ENCODE measurements at places on chromosomes 3 and 15.

GRCh38 chr3:126711121-126711760, 7.2 kb downstream of the CHCHD6 start:
- no peak for DNase-seq

DNA sequence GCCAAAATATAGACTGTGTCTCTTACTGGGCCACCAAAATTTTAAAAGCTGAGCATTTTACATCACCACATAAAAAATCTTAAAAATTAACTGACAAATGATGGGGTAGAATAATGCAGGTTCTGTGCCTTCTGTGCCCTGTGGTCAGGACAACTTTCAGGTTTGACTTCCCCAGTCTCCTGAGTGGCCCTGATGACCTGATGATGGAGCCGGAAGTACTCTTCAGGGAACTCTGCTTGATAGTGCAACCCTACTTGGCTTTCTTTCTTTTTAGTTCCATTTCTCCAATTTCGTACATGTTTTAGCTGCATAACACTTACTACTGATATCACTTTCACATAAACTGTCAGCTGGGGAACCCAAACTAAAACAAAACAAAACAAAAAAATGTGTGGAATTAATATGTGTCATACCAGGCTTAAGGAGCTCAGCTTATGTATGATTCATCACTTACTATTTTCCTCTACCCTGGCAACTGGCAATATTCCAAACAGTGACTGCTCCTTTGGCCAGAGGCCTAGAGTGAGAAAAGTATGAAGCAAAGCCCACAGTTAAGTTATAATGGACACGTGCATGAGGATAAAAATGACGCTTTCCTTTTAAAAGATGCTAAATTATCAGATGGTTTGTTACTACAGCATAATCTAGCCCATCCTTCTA, 194.3 kb downstream of the BCHE start:
- no peak for DNase-seq

DNA sequence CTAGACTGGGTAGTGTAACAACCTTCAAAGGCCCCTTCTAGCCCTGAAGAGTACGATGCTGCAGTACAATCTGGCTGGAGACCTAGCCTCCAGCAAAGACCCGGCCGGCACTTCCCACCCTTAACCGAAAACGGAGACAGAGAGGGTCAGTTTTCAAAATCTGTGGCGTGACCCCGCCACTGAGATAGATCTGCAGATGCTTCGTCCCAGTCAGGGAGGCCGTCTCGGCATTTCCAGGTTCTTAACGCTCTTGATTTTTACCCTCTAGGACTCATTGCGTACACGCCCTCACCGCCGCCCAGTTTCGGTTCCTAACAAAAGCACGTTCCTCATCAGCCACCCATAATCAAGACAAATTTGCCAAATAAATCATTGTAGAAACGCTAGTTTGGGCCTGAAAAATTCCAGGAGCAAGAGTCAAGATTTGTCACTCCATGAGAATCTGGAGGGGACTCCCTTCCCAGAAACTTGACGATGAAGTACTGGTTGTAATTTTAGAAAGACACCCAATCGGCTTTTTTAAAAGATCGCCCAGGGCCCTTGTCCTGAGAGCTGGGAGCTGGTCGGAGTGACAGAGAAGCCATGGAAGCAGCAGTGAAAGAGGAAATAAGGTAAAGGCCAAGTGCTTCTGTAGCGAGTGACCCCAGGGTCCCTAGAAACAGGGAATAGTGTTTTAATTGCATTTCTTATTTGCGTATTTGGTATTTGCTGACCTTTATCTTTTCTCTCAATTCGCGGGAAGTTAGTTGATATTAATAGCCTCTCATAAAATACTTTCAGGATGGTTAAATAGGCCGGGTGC, 868 bp upstream of the TMEM87A start:
- DNase-seq: peak; percentile 31

- DNase-seq: no peak
Measured at GRCh38 chr3:59885101-59885500, 835.3 kb upstream of the CFAP20DC start.

DNA sequence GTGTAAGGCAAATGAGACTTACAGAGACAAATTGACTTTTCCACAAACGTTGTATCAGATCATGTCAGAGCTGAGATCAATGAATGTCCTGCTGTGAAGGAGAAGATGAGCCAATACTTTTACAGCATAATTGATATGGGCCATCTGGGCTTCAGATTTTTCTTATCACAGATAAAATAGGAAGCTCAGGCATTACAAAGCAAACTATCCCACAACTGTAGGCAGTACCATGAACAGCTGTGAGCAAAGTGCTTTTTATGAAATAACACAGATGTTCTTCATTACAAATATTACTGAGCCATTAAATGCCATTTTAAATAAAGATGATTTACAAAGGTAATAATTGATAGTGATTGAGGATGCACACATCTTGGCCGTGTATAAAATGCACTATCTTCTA, 852.3 kb downstream of the OTOL1 start:
- no peak for DNase-seq

GRCh38 chr3:127630811-127631714, 2.1 kb downstream of the PODXL2 start:
- DNase-seq: no peak

GRCh38 chr3:94117729-94118128, 54.9 kb downstream of the NSUN3 start:
- no peak for DNase-seq

DNA sequence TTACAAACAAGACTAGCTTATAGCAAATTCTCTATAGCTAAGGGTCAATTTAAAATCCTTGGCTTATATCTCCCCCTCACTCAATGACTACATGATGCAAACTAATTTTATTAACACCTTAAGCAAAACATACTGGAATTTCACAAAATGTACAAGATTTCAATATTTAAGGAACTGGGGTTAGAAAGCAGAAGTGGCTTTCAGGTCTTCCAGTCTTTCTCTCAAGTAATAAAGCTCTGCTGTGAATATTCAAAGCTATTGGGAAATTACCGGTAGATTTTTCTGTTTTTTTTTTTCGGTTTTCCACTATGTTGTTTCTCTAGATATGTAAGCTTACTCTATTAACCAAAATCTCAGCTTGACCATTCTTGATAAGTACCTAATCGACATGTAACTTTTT, 3.9 kb downstream of the EPM2AIP1 start:
- no peak for DNase-seq

GRCh38 chr15:81199031-81199779, 2.5 kb downstream of the IL16 start:
- no peak for DNase-seq

DNA sequence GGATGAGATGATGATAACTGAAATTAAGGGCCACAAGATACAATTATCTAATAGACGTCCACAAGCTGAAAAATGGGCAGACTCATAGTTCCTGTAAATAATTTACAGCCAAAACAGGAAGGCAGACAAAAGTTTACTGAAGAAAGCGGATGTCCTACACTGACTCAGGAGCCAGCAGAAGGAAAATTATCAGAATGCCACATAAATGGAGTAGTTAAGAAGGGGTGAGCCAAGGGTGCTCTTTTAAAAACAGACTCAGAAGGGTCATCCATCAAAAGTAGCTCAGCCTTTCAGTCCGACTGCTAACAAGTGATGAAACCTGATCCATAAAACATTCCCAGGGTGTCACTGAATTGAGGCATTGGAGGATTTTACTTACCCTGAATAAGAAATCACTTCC, 39.8 kb downstream of the TUSC7 start:
- no peak for DNase-seq

GRCh38 chr15:94745371-94745770, 514.0 kb downstream of the MCTP2 start:
- DNase-seq: no peak

- DNase-seq: no peak
Measured at GRCh38 chr3:80677796-80678195, 910.0 kb upstream of the ROBO1 start.

DNA sequence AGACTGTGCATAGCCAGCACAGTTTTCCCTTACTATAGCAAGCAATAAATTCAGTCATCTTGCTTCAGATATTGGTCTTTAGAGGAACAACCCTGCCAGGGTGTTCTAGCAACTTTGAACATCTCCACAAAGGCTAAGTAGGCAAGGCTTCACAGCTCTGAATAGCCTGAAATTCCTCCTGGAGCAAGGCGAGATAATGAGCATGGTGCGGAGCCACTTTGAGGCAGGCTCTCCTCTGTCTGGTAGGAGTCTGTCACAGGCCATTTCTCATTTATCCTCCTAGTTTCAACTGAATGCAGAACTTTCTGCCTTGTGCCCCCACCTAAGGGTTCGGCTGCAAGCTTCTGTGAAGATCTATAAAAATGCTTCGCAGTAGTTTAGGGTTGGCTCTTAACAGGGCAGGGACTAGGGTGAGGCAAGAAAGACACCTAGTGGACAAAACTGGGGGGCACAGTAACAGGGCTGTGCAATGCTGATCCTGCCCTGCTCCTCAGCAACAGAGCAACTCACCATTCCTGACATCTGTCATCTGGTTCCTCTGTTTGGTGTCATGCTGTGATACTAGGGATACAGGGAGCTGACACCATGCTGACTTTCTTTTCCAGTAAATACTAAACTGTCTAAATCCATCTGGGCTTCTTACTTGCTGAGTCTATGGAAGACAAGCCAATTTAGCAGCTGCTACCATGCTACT, 16.6 kb upstream of the EHHADH start:
- DNase-seq: peak; percentile 50

DNA sequence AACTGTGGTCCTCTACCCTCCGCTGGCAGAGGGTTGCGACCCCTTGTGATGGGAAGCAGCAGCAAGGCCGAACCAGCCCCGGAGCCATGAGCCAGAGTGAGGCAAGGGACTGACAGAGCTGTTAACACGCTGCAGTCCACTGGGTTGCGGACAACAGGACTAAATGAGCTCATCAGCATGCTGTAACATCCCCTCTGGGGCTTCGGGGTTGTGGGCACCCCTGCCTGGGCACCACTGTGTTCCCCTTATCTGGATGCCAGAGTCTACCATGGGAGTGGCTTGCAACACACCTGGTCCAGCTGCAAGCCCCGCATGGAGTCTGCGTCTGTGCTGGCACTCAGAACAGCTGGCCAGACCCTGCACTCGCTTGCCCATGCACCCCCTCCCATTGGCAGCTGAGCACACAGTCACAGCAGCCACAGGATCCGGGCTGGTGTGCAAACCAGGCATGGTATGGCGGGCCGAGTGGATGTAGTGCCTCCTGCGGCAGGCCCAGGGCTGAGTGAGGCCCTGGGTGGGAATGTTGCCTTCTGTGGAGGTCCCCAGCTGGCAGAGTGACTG, 404.2 kb downstream of the PLCL2 start:
- DNase-seq: no peak

DNA sequence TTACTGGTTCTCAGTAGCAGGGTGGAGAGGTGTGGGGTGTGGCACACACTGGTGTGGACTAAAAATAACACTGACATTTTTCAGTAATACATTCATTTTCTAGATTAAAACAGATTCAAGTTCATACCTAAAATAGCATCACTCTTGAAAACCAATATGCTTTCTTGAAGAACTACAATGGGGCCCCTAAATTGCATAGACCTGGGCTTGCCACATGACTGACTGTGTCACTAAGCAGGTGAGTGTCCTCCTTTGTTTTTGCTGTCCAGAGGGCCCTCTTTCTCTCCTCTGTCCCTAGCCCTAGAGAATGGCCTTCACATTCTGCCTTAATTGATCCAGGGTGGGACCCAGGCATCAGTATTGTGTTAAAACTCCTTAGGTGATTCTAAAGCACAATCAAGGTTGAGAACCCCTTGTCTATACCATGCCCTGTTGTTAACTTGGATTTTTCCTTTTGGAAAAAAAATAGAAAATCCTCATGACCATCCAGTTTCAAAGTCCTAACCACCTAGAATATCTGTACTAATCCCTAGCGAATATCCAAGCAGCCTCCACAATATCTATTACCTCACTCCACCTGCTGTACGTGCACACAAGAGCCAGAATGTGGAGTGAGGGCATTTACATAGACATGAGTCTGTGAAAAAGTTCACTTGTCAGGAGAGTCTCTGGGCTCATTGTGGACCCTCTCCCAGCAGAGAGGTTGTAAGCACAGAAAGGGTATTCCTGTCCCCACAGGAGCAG, 18.7 kb upstream of the TMEM41A start:
- no peak for DNase-seq

GRCh38 chr3:52537726-52538421, 1.5 kb downstream of the UQCC5 start:
- DNase-seq: no peak

DNA sequence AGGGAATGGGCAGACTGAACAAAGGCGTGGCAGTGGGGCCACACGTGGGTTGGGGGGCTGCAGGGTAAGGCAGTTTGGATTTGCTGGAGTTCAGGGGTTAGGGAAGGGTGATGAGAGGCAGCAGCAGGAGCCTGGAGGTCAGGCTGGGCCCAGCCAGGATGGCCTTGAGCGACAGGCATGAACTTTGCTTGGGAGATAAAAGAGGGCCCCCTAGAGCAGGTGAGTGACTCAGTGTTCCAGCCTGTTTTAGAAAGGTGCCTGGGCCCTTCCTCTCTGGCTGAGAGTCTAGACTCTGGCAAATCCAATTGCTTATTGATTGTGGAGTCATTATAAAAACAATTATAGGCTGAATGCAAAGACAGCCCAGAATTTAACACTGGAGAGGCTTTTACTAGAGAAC, 75.1 kb downstream of the RAB11A start:
- DNase-seq: no peak

- DNase-seq: no peak
Measured at GRCh38 chr15:46576646-46577395, 942.0 kb downstream of the SQOR start.

DNA sequence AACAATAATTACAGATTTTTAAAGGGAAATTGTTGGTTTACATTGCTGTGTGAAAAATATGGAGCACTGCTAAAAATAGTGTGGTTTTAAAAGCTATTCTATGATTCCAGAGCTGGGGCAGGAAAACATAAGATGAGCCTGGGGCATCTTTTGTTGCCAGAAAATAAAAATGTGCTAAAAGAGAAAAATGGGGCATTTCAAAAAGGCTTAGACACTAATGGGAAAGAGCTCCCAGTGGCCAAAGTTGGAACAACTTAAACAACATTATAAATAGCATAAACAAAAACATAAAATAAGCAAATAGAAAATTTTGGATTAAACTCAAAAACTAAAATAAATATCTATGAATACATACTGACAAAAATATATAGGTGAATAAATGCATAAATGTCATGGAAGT, 478.9 kb downstream of the NLGN1 start:
- no peak for DNase-seq

Data from HepG2 (cell line).